ENCODE measurements at places on chromosomes 2 and 18. TPM values are rescaled to one million over a fixed set of nuclear protein-coding genes. Genes with fewer than 3 reads are reported as not detected.

The SIX3 gene
- total RNA-seq, result 1.4 TPM

The TBC1D8 gene
- 25.3 TPM for total RNA-seq

The MBP gene
- total RNA-seq, result 44.4 TPM

The CIB4 gene
- not detected for total RNA-seq

The CXCR2 gene
- not detected for total RNA-seq

The CNRIP1 gene
- total RNA-seq, result not detected

DNA sequence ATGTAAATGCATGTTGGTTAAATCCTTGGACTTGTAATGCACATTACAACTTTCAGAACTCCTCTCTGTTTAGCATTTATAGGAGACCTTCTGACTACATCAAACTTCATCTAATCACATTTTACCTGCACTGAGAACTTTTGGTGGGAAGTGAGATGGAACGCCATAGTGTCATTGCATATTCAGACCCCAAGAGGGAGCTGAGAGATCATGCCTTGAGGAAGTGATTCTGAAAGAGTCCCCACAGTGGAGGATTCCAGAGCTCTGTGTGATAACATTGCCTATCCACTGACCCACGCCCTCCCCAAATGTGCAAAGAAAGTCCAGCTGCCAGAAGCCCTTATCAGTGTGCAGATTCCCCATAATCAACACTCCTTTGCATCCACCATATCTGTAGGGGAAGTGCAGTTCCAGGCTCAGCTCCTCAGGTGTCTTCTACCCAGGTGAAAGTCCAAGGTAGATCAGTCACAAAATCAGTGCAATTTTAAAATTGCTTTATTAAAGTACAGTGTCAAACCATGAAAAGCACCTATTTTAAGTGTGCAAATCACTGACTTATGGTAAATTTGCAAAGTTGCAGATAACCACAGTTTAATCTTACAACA is 212.4 kb downstream of the RPIA start:
- H3K27ac ChIP-seq, result no peak overlapping the region
- no peak for DNase-seq
- no peaks in the 10 kb centered on the region for H3K36me3 ChIP-seq
- H3K4me1 ChIP-seq, result no peaks in the 10 kb centered on the region
- H3K4me3 ChIP-seq, result no peak overlapping the region

DNA sequence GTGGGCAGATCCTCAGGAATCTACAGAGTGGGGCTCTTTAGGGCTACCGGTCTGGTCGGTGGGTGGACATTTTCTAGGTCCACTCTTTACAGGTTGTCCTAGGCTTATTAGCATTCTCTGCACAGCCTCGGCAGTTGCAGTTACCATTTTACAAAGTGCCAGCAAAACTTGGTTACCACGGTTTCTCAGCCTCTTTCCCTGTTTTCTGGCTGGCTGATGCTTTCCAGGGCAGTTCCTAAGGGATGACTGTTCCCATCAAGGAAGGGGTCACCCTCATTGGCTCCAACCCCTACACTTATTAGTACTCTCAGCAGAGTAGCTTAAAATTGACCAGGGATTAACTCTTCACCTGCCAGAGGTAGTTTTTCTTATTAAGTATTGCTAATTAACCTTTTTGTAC is 2.0 kb upstream of the AQP4 start:
- no peak for DNase-seq
- H3K27ac ChIP-seq, result no peak overlapping the region
- no peaks in the 10 kb centered on the region for H3K4me1 ChIP-seq
- H3K27me3 ChIP-seq, result no peaks in the 10 kb centered on the region

- peaks cover 11% of the 10 kb centered on the region for H3K27me3 ChIP-seq
- H3K4me1 ChIP-seq, result no peaks in the 10 kb centered on the region
- no peaks in the 10 kb centered on the region for H3K36me3 ChIP-seq
These were observed 63.4 kb upstream of the L3MBTL4 start for GRCh38 chr18:6478121-6478520.

DNA sequence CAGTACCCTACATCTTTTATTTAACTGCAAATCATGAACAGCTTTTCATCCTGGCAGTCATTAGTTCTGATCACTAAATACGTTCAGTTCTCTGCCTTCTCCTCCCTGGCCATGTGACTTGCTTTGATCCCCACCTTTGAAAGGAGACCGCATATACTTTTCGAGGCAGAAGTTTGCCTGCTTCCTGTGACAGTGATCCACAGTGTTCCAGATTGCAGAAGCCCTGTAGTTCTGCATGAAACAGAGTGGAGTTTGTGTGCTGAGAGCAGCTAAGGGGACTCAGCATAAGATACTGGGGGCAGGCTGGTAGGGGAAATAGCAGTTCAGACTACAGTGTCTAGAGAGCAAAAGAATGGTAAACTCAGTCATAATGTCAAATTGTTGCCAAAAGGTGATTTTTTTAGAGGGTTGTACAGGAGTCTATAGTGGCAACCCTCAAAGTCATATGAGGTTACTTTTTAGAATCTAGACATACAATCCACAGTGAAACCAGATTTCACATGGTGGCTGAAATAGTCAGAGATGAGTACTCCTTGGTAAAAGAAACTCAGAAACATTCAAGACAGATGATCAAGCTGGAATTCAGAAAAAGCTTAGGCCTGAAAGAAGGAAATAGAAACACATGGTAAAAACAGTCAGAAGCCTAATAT is 1800.4 kb upstream of the CELF4 start:
- H3K4me3 ChIP-seq, result no peak overlapping the region
- no peaks in the 10 kb centered on the region for H3K4me1 ChIP-seq
- DNase-seq, result no peak
- no peaks in the 10 kb centered on the region for H3K27me3 ChIP-seq
- H3K36me3 ChIP-seq, result no peaks in the 10 kb centered on the region

DNA sequence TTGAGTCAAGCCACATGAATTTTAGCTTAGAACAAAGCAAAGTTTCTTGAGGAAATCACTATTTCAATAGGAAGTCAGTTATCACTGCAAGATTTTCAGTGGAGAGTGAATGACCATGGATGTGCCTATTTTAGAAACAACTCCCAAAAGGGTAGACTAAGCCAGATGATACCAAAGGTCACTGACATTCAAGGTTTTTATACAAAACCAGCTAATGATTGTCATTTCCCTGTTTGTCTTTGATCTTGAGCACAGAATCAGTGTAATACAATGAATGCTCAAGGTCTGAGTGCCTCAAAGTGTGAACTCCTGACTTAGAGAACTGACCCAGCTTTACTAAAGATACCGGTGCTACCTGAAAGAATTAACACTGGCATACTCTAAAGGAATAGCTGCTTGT is 60.5 kb downstream of the CDH2 start:
- peaks cover 31% of the 10 kb centered on the region for H3K4me1 ChIP-seq
- no peaks in the 10 kb centered on the region for H3K27me3 ChIP-seq
- H3K36me3 ChIP-seq, result no peaks in the 10 kb centered on the region
- no peak overlapping the region for H3K27ac ChIP-seq
- no peak overlapping the region for H3K4me3 ChIP-seq
- no peak for DNase-seq
